ENCODE measurements at places on chromosomes 1 and 21.

DNA sequence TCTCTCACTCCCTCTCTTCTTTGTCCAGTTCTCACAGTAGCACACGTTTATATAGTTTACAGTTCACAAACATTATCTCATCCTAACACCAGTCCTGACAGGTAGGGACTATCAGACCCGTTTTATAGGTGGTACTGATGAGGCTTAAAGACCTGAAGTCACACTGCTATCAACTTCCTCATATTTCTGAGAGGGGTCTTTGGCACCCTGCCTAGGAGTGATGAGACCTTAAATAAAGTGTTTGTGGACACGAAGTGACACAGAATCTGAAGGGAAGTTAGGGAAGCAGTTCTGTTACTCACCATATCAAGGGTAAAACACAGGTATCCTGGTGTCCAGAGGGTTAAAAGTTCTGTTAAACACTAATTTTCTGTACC lies 590 bp upstream of the TACSTD2 start:
- DNase-seq = no peak

GRCh38 chr1:33666616-33667015 lies 194.2 kb downstream of the ZSCAN20 start:
- no peak for DNase-seq

- no peak for DNase-seq
Measured at GRCh38 chr1:108575375-108575774, 15.5 kb downstream of the EEIG2 start.

DNA sequence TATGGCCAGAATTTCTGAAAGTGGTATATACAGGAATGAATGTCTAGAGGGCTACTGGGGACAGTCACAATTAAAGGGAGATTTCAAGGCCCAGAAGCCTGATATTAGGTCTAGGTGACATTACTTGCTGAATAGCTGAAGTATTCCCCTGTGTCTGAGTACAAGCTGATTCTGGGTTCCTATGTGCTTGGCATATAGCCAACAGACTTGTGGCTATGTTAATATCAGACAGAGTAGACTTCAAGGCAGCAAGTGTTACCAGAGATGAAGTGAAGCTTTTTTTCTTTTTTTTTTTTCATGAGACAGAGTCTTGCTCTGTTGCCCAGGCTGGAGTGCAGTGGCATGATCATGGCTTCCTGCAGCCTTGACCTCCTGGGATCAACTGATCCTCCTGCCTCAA lies 8.3 kb downstream of the TTC4 start:
- DNase-seq = no peak

- no peak for DNase-seq
Measured at GRCh38 chr1:179779645-179780272, 36.7 kb downstream of the FAM163A start.

GRCh38 chr1:75632350-75632949 lies 21.5 kb upstream of the SLC44A5 start:
- no peak for DNase-seq

DNA sequence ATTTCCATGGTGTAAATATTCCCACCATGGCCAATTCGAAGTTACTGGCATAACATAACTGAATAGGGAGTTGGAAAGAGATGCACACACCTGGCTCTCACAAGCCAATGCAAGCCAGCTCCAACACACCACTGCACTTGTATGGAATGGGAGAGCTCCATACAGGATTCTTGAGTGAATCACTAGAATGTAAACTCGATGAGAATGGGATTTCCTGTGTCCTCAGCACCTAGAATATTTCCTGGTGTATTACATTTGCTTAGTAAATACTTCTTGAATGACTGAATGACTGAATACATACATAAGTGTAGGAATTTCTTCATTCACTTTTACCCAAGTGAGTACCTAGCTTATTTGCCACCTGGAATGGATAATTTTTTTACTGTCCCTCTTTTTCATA lies 16.2 kb upstream of the PPIE start:
- DNase-seq = no peak

GRCh38 chr1:202279806-202280205 lies 61.9 kb downstream of the UBE2T start:
- DNase-seq = no peak

DNA sequence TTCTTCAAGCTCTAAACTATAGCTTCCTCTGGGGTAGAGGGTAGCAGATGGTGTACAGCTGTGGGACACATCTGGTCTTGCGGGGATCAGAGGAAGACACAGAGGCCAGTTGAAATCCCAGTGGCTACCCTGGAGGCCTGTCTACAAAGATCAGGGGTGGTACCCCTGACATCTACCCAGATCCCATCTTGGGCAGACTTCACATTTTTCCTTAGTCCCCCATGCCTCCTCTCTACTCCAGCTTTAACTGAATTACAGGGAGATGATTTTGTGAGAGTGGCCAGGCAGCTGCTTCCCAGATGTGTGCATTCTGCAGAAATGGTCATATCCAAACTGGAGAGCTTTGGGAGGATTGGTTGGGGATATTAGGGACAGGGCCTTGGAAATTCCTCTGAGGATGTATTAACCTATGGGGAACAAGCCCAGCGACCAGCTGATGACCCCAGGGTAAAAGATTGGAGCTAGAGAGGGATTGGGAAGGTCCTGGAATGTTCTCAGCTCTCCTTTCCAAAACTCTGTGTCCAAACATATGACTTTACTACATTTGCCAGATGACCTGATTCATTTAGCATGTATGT lies 9.6 kb upstream of the CD34 start:
- DNase-seq = no peak

DNA sequence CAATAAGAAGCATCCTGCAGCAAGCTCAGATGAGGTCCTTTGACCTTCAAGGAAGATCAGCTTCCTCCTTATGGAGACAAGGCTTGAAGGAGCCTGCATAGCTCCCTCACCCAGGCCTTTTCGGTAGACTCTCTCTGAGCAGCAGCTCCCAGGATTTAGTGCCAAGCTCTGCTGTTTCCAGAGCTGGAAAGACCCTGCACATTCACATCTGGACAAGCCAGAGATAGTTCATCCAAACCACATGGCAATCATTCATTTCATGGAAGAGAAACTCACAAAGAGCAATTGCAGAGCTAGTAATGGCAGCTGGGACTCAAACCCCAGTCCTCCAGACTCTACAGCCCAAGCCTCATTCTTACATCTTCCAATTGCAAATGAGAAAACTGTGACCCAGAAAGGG lies 76.4 kb upstream of the EDN2 start:
- no peak for DNase-seq

DNA sequence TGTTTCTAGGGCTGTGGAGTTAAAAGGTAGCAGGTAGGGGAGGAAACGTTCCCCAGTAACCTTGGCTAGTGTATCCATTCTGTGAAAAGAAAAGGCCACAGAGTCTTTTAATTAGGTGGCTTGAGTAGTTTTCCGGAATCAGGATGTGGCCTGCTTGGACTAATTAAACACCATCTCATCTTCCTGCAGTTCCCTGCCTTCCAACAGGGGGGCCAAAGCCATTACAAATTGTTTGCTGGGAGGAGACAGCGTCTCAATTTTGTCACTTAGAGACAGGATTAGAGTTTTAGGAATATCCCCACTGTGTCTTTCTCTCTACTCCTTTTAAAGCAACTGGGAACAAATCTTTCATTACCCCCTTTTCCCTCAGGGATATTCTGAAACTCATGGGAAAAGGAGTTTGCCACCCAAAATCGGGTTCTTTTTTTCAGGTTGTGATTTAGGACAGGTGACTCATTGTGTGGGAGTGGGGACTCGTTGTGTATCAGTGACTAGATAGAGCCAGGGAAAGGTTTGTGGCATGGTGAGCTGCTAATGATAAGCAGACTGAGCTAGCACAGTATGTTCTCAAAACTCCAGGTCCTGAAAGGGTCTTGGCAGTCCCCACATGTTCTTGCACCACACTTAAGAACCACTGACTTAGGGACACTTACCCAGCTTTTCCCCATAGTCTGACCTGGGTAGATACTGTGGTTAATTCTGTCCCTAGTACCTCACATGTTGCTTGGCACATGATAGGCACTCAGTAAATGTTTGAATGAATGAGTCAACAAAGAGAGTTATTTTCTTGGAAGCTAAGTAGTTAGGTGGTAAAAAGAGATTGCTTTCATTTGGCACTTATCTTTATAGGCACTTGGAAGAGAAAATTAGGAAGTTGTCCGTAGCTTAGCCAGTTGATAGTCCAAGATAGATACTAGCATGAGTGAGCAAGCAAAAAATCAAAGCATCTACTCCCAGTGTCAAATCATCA lies 22.5 kb downstream of the INTS3 start:
- DNase-seq = no peak

GRCh38 chr1:12457771-12458170 lies 160.2 kb downstream of the DHRS3 start:
- DNase-seq = no peak

GRCh38 chr1:160137216-160137862 lies 14.1 kb upstream of the ATP1A4 start:
- DNase-seq = no peak

- no peak for DNase-seq
Measured at GRCh38 chr21:45056296-45056904, 18.0 kb upstream of the ADARB1 start.

DNA sequence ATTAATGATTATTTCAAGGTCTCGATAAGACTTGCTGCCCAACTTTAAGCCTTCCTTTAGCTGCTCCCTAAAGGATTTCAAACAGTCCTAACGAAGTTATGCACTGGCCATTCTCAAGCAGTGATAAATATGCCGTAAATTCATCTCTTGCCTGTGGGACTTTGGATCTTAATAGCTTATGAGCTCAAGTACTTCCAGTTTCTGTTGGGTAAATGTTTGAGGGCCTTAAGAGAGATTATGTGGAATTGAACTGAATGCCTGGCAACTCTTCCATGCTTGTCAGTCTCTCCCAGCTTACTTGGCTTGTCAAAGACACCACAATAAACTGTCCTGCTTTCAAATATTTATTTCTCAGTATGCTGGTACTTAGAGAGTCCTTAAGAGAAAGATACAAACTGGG lies 3.5 kb upstream of the OR10J4 start:
- DNase-seq = no peak

- no peak for DNase-seq
Measured at GRCh38 chr21:35145626-35146233, 96.6 kb upstream of the RUNX1 start.

DNA sequence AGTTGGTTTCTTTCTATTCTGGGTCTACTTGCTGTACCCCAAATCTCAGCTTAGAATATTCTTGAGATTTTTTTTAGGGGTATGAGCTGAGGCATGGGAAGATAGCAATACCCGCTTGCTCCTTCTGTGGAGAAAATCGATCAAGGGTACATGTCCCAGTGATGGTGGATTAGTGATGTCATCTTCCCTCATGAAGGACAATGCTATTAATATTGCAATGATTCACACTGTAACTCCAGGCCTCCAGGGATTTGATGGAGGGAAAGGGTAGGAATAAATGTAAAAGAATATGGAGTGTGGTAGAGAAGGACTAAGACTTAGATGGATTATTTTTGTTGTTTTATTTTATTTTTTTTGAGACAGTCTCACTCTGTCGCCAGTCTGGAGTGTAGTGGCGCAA lies 47.4 kb downstream of the XCL1 start:
- no peak for DNase-seq

GRCh38 chr1:174761901-174762585 lies 237.7 kb upstream of the CACYBP start:
- DNase-seq = no peak

DNA sequence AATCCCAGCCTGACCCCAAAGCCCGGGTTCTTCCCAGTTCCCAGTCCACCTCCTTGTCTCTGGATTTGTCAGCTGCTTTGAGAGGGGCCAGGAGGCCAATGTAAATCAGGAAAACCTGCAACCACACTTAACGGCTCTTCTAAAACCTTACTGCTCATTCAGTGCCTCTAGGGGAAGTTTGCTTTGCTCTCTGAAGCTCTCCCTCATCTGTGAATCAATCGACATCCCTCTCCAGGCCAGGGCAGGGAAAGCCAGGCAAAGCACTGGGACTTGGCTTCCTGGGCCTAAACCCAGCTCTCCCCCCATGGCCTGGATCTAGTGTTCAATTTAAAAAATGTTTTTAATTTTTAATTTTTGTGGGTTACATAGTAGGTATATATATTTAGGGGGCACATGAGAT lies 9.3 kb downstream of the NKAIN1 start:
- no peak for DNase-seq

DNA sequence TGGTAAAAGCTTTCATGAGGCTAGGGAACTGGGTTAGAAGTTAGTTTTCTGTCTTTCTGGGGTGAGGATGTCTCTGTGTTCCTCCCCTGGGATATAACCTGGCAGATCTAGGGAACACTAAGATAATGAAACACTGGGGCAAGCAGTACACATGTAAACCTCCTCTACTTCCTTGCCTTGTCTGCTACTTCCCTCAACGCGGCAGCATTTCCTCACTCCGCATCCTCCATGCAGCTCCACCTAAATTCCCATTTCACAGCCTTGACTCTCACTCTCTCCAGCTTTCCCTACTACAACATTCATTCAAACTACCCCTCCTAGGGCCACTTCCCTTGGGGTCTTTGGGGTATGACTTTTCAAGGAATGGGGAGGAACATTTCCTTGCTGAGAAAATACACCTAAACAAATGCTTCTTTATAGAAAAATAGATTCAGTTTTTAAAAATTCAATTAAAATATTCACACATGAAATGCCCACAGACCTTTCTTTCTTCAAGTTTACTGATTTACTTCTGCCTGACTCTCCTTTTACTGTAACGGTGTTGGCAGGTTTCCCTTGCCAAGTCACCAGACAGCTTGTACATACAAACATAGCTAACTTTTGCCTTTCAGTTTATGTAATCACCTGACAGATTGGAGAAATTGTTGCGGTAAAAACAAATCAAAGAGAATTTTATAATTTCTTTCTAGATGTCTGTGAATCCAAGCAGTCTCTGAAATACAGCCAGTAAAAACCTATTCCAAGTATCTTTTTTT lies 90.1 kb downstream of the TNFSF18 start:
- DNase-seq = no peak

- DNase-seq = no peak
Measured at GRCh38 chr1:45876000-45876617, 72.7 kb downstream of the MAST2 start.

DNA sequence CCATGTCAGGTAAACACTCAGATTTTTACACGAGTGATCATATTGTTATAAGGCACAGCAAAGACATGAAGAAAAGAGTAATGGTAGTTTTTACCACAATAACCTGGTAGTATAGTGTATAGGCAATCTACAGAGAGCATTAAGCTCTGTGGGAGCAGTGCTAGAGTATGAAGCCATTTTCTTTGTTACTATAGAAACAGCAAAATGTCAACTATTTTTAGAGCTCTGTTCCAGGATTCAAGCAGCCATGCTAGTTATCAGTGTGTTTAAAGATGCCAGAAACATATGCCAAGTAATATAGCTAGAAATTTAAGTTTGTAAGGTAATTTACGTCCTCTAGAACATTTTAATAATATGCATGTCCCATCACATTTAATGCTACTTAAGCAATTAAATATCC lies 77.6 kb upstream of the RGS18 start:
- DNase-seq = no peak

GRCh38 chr1:247456021-247456420 lies 1.9 kb downstream of the OR2B11 start:
- no peak for DNase-seq

GRCh38 chr1:49394200-49394599 lies 617.5 kb upstream of the BEND5 start:
- DNase-seq = no peak

DNA sequence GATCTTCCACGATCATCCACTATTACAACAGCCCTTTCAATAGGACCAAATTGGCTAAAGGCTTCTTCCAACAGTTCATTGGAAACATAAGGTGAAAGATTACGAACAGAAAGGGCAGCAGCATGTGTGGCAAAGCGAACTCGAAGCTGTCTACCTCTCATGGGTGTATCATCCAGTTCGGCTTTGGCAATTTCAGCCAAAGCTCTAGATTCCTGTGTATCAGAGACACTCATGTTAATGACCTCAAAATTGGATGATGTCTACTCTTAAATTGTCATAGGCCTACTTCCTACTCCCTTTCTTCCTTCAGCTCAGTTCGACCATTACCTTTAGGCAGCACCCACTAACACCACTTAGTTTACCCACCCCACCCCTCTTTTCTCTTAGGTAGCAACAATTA lies 2.2 kb downstream of the SFPQ start:
- DNase-seq = no peak

Data from stimulated activated CD8-positive, alpha-beta memory T cell treated with anti-CD3 and anti-CD28 coated beads, Interleukin-7, amount 100 ng/mL, for 48 hours (primary cell).